ENCODE measurements at places on chromosomes 1 and 21.

DNA sequence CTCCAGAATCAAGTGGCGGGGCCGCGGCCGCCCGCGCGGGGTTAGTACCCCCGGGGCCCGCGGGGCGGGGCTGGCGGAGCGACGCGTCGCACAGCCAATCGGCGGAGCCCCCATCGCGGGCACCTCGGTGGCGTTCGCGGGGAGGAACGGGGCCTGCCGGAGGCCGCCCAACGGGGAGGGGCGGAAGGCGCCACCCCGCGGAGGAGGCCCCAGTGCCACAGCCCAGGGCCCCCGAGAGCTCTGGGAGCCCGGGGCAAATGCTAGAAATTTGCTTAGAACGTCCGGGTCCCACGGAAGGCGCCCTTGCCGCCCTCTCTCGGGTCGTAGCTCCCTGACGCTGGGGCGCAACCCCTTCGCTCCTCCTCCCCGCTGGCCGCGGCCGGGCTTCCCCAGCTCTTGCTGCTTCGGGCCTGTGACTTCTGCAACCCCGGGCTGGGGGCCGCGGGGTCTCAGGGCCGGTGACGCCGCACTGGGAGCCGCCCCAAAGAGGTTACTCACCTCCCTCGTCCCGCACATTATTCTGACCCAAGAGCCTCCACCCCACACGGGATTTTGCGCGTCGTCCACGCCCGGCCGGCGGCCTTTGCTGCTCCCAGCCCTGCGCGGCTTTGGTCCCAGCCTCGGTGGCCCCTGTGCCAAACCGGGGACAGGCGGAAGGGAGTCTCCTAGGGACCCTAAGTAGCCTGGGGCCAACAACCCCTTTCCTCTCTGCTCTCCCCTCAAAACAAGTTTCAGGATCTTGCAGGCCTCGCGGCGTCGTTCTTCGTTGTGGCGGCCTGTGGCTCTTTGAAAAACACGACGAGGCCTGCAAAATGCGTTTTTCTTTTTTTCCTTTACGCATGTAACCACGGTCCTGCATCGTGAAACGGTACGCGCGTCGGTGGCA, at the start of gene RUNX3:
Gene RUNX3 (minus strand): TSS at position 17 of the 886 bp plus-strand sequence. CDS start 408 bp downstream, outside the sequence.
- DNase-seq: no peak

DNA sequence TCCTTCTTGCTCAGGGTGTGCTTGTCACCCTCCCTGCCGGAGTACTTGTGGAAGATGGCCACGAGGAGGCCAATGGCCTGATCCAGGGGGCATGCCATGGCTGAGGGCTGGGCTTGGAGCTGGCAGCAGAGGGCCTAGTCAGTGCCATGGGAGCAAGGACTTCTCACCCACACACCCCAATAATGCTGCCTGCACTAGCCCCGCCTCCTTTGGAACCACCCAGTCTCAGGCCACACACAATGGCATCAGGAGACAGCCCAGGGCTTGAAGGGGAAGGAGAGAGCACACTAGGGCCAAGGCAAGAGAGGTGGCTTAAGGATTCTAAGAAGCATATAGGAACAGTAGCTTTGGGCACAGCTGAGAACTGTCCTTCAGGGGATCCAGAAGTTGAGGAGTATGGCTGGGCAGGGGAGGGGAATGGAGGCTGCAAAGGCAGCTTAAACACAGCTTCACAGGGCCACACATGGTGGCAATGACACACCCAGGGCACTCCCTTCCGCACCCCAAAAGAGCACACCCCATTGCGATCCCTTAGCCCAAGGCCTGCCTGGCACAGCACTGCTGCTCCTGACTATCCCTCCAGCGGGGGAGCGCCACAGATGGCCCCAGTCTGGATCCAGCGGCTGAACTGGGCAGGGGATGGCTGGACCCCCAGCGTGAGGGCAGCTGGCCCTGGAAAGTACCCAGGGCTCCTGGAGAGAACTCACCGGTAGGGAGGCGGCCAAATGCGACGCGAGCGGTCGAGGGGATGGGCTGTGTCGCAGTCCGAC, at the start of gene S100A6:
Gene S100A6 (minus strand): TSS at position 750 of the 770 bp plus-strand sequence. CDS start 652 bp downstream, at position 98.
- DNase-seq: no peak

DNA sequence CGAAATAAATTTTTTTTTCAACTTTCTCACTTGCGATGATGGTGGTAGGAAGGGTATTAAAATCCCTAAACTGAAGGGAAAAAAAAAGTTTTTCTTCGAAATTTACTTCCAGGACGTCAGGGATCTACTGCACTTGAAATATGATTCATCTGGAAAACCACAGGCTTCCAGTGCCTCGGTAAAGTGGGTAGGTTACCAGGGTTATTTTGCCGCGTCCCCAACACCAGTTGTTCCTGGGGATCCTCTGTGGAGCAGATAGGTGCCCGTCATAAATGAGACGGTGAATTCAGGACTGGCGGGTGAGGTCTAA, 773 bp downstream of the RABIF start:
- no peak for DNase-seq

- DNase-seq: no peak
These were observed 47.6 kb upstream of the PPP2R5A start for GRCh38 chr1:212237651-212238050.

DNA sequence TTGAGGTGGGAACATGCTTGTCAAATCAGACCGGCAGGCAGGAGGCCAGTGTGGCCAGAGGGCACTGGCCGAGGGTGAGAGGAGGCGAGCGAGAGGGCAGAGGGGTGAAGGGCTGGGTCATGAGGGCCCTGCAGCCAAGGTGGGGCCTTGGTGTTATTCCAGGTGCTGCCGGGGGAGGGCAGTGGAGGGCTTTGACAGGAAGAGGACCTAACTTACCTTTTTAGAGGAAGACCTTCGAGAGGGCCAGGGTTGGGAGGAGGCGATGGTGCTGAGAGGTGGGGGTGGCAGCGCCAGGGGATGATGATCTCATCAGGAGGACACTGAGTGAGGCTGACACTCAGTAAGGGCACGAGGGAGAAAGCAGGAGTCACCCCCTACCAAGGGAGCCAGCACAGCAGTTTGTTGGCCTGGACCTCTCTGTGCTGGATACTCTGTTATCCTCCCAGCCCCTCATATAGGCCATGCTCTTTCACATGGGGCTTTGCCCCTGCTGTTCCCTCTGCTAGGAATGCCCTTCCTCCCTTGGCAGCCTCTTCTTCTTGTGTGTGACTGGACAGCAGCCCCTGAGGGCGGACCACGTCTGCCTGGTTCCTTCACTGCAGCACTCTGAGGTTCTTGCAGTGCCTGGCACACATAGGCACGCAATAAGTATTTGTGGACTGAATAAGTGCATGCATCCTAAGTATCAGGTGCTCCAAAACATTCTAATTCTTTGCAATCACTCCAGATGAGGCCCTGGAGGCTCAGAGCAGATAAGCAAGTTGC, 7.5 kb upstream of the TTC22 start:
- no peak for DNase-seq

GRCh38 chr1:226826479-226827261, 43.7 kb upstream of the PSEN2 start:
- no peak for DNase-seq

GRCh38 chr1:210681158-210681557, 352.5 kb downstream of the HHAT start:
- no peak for DNase-seq

- no peak for DNase-seq
These were observed 178.5 kb upstream of the LYPLAL1 start for GRCh38 chr1:218995091-218995665.

- peak; percentile 45 for DNase-seq
These were observed 9.7 kb upstream of the SRP9 start for GRCh38 chr1:225767634-225768540.

DNA sequence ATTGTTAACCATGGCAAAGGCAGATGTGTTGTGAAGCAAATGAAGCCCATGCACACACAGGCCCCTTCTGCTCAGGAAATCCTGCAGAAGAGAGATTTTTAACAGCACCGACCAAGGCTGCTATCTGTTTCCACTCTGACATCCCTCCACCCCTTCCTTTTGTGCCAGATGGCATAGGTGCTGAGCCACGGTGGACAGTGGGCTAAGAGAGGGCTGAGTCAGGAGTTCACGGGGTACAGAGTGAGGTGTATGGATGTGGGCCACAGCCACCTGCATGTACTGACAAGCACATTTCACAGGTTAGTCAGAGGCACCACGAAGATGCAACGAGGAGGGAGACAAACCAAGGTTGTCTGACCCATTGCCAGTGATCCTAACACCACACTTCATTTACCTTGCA, 9.5 kb downstream of the RSPH1 start:
- DNase-seq: no peak

DNA sequence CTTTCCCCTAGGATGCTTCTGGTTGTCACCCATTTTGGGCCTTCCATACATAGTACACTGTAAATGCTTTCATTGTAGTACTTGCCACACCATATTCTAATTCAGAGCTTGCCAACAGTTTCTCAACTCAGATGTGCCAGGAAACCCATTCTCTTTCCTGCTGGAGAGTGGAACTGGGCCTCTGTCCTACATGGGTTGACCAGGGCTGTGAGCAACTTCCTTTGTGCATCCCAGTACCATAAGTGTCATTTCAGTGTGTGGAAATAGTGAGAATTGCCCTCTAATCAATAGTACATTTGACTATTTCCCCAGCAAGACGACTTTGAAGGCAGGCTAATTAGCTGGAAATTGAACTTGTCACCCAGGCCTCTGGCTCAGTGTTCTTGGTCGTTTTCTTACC, 74.8 kb downstream of the MTR start:
- no peak for DNase-seq

GRCh38 chr1:25538191-25538767, 5.1 kb upstream of the LDLRAP1 start:
- DNase-seq: no peak

GRCh38 chr1:28199328-28200233, 23.1 kb upstream of the PTAFR start:
- DNase-seq: no peak

GRCh38 chr1:110620250-110620615, 14.1 kb upstream of the KCNA2 start:
- DNase-seq: no peak

GRCh38 chr1:115978292-115978941, 2.1 kb downstream of the SLC22A15 start:
- DNase-seq: no peak

- DNase-seq: no peak
These were observed 6.9 kb downstream of the C21orf58 start for GRCh38 chr21:46316708-46317324.

- DNase-seq: no peak
These were observed 11.3 kb downstream of the SMIM1 start for GRCh38 chr1:3783651-3784474.

GRCh38 chr21:42941696-42942085, 16.3 kb upstream of the ERVH48-1 start:
- DNase-seq: no peak

GRCh38 chr1:206593351-206593925, 18.8 kb downstream of the EIF2D start:
- DNase-seq: no peak

GRCh38 chr1:23178414-23178813, 9.8 kb upstream of the LUZP1 start:
- no peak for DNase-seq

DNA sequence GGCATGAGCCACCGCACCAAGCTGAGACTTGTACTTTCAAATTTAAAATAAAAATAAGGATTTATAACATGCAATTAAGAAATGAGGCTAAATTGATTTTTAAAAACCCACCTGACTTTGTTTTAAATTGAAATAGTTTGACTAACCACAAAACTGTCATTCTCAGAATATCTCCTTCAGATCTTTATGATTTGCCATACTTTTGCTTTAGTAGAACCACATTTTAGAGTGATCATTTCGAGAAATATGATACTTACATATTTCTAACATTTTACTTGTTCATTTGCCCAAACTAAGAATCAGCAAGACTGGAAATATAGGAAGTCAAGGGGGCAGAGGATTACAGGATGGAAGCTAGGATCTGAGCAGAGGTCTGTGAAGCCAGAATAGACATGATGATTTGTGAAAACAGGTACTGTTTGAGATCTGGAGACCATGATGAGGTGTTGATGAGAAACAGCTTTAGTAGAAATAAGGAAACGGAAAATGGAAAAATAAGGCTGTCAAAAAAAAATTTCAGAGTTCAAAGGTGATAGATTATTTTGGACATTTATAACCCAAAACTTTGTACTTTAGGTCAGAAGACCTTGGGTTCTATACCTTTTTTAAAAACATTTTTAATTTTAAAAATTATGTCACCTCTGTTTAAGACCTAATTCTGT, 44.8 kb downstream of the GIPC2 start:
- no peak for DNase-seq

GRCh38 chr1:63958556-63958955, 184.7 kb downstream of the ROR1 start:
- DNase-seq: no peak

GRCh38 chr1:26483980-26484379, 11.7 kb downstream of the HMGN2 start:
- DNase-seq: no peak

GRCh38 chr1:219276049-219276738, 102.5 kb downstream of the LYPLAL1 start:
- no peak for DNase-seq

GRCh38 chr1:235315735-235316134, 12.2 kb downstream of the ARID4B start:
- no peak for DNase-seq

DNA sequence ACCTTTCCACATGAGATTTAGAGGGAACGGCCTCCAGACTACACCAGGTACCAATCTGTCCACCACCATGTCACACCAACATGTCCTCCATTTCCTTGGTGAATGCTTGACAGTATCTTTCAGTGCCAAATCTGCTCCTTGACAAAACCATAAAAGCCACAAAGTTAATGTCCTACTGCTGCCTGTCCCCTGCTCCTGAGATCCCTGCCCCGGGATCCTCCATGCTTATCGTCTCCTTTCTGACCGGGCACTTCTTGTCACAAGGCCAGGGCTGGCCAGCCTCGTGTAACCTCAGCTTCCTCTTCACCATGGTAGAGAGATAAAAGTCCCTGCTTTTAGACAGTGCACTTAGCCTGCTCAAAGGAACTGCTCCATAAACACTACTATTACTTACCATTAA, 136.2 kb downstream of the NAV1 start:
- DNase-seq: no peak

GRCh38 chr21:33418691-33419090, 15.5 kb downstream of the IFNGR2 start:
- DNase-seq: no peak

DNA sequence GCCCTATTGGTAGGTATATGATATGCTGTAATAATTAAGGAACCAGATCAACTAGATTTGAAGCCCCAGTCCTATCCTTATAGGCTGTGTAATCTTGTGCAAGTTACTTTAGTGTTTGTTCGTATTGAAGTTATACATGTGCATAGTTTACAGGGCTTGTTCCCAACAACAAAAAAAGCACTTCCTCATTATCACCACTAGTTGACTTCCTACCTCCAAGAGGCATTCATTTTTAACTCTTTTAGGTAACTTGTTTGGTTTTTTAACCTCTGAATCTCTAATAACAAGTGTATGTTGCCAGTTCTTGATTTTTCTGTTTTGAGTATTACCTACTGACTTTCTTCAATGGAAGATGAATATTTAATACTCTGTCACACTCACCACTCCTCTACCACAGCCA, 71.9 kb downstream of the ST3GAL3 start:
- no peak for DNase-seq

- peak; percentile 34 for DNase-seq
These were observed 584.8 kb downstream of the PLA2G4A start for GRCh38 chr1:187413405-187414169.

DNA sequence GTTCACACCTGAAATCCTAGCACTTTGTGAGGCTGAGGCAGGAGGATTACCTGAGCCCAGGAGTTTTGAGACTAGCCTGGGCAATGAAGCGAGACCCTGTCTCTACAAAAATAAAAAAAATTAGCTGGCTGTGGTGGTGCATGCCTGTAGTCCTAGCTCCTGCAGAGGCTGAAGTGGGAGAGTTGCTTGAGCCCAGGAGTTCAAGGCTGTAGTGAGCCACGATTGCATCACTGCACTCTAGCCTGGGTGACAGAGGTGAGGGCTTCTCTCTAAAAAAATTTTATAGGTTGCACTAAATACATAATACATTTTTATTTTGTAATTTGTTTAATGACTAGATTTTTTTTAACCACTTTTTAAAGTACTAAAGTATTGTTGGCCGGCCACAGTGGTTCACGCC, 6.1 kb downstream of the PARK7 start:
- DNase-seq: no peak

Data from NCI-H2081 treated with DMSO at 0.1 percent for 48 hours (cell line).